Urinary bladder (tissue), 4 donors: ENCODE measurements at places on chromosomes 1 and 21. TPM values are rescaled to one million over a fixed set of nuclear protein-coding genes. Genes with fewer than 3 reads are reported as not detected.

CELA2A gene
- not detected for polyA plus RNA-seq

- no peak for DNase-seq
Observed at GRCh38 chr1:31010086-31010989, 55.2 kb downstream of the PUM1 start.

GRCh38 chr1:230798491-230798890 lies 51.3 kb downstream of the CAPN9 start:
- no peak for DNase-seq

BEST4 gene
- 0.30 TPM for polyA plus RNA-seq

DNA sequence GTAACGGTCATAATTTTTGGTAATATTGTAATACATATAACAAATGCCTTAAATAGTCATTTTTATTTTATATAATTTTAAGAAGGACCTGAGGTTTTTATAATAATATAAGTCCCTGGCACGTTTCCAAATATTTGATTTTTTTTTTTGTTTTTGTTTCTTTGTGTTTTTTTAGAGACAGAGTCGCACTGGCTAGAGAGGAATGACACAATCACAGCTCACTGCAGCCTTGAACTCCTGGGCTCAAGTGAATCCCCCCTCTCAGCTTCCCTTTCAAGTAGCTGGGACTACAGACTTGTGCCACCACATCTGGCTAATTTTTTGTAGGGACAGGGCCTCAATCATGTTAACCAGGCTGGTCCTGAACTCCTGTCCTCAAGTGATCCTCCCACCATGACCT lies 29.7 kb downstream of the ARHGAP29 start:
- DNase-seq = no peak

DNA sequence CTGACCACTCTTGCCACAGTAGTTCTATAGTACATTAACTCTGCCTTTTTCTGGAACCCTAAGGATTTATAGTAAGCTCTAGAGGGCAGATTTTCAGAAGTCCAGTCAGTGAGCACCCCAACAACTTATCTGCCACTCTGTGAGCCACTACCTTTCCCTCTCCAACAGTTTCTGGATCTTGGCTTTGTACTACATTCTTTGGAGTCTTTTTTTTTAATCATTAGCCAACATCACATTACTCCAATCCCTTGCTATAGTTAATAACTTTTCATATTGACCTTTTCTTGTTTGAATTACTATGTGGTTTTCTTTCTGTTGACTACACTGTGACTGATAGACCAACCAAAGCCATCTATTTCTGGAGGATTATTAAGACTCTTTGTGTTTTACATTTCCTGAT lies 1596.7 kb upstream of the PRMT6 start:
- DNase-seq = no peak

LRRC53 gene
- not detected for polyA plus RNA-seq

- DNase-seq = no peak
Observed at GRCh38 chr1:58814251-58815068, 30.6 kb upstream of the JUN start.

GIPC2 gene
- 2.5 TPM for polyA plus RNA-seq

PWP2 gene
- polyA plus RNA-seq = 8.6 TPM

GPR157 gene
- polyA plus RNA-seq = 2.7 TPM

DNA sequence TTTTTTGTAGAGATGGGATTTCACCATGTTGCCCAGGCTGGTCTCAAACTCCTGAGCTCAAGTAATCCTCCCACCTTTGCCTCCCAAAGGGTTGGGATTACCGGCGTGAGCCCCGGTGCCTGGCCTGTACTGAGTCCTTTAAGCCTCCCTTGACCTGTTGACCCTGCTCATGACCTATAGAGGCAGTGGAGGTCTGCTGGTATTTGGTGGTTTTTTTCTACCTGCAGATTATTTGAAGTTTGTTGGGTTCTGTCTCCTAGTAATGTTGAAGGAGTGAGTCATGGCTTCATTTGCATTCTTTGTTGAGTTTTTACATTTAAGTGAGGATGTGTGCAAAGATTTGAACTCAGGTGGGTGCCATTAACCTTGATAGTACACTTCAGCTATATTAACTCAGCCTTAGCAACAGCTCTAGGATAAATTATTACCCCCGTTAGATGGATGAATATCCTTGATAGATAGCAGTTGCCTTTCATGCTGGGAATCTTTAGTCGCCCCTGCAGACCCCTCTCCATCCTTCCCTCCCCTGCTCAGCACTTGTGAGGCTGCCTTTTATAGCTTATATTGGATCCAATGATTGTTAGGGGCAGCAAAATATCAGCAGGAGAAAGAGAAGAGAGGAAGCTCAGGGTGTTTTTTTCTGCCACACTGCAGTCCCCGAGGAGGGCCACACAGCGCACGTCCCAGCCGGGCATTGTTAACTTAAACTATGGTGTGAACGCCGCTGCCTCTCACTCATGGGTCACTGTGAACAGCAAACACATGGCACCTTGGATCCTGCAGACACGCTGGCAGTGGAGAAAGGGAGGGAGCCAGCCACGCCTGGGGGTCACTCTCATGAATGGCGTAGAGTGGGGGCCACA lies 14.9 kb upstream of the NPPB start:
- no peak for DNase-seq

CIART gene
- polyA plus RNA-seq = 13.0 TPM

TMED5 gene
- 31.5 TPM for polyA plus RNA-seq

DNA sequence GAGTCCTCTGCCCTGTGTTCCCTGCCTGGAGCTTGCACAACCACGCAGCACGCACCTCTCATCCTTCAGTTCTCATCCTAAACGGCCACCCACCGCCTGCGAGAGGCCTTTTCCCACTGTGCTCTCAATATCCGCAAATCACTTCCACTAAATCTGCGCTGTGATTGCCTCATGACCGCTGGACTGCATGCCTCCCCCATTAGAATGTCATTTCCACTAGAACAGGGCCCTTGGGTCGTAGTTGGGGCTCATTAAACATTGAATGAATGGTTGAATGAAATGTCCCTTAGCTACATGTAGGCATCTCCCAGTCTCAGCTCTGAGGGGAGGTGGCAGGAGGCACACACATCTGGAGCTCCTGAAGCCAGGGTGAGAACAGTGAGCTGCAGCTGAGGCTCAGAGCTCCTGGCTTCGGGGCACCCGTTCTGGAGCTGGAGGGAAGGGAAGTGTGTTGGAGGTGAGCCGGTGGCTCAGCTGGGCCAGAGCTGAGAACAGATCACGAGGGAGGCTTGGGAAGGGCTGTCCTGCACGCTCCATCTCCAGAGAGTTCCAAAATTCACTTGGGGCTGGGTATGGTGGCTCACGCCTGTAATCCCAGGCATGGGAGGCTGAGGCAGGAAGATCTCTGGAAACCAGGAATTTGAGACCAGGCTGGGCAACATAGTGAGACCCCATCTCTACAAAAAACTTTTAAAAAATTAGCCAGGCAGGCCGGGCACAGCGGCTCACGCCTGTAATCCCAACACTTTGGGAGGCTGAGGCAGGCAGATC lies 30.4 kb downstream of the TMEM201 start:
- DNase-seq = no peak
